Kasumi-1 (cell line): ENCODE measurements at places on chromosomes 6 and 20.

DNA sequence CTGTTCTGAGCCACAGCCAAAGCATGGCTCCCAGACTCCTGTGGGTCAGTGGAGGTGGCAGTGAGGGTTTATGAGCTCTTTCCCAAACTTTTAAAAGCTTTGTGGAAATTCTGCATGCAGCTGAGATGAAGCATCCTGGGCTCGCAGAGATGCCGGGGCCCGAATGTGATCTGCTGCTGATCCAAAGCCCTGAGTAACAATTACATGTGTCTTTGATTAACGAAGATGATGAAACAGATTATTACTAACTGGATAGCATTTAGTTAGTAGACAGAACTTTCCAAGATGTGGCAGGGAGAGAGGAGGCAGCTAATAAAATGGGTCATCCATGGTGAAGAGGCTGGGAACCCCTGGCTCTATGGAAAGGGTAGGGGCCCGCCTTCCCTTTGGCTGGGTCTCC lies 43.9 kb upstream of the MDFI start:
- no peak for DNase-seq

- no peak for DNase-seq
Measured at GRCh38 chr6:138296786-138297185, 78.5 kb upstream of the PBOV1 start.

DNA sequence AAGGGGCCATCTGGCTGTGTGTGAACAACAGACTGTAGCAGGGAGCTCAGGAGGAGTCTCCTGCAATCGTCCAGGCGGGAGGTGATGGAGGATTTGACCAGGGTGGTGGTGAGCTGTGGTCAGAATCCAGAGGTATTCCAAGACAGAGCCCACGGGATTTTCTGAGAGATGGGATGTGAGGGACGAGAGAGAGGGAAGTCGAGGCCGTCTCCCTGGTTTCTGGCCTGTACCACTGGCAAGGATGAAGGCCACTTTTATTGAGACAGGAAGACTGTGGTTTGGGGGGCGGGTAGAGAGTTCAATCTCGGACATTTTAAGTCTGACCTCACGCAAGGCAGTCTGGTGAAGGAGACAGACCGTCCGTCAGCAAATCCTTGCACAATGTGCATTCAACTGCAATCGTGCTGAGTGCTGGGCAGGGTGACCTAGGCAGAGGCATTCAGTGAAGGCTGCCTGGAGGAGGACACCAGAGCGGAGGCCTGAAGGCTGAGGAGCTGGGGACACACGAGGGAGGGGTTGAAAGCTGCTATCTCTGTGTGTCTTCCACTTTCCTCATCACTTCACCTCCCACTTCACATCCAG lies 53.9 kb downstream of the PREX1 start:
- DNase-seq: no peak

- no peak for DNase-seq
Measured at GRCh38 chr6:5034736-5035135, 30.9 kb upstream of the RPP40 start.

DNA sequence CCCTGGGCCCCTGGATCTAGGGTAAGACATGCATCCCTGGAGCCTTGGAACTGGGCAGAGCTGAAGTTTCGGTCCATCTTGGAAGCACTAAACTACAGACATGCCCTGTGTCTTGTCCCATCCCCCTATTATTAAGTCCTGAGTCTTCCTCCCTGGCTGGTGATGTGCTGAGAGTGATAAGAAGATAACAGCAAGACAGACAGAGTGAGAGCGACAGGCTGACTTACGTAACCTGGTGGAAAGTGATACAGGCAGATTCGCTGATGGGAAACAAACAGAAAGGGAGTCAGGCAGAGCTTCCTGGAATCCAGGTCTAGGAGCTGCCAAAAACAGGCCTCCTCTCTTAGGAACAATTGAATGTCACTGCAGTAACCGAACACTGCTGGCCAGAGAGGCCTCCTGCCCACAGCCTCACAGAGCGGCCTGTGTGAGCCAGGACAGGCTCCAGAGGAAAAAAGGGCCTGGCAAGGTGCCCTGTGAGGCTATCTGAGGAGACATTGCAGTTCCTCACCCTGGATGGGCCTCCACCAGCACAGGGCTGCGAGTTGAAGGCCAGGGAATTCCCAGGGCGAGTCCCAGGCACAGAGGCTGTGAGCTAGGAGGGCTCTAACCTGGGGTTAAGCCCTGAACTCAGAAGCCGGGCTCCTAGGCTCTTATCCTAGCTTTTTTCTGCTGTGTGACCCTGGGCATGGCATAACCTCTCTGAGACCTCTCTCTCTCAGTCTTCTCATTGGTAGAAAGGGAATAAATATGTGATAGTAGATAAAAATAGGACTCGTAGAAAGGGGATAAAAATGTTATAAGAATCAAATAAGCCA lies 34.2 kb upstream of the B4GALT5 start:
- DNase-seq: no peak

GRCh38 chr20:2873747-2874041 lies 413 bp downstream of the PTPRA start:
- peak; percentile 46 for DNase-seq

GRCh38 chr20:1872459-1873097 lies 22.6 kb upstream of the SIRPA start:
- no peak for DNase-seq
